ENCODE measurements at places on chromosomes 12 and 14.

- peak; percentile 82 for DNase-seq
Measured at GRCh38 chr14:20684662-20685456, 499 bp downstream of the RNASE4 start.

- DNase-seq, result no peak
Measured at GRCh38 chr14:45897439-45897838, 644.4 kb upstream of the MIS18BP1 start.

- DNase-seq, result no peak
Measured at GRCh38 chr14:28782301-28782700, 15.7 kb downstream of the FOXG1 start.

DNA sequence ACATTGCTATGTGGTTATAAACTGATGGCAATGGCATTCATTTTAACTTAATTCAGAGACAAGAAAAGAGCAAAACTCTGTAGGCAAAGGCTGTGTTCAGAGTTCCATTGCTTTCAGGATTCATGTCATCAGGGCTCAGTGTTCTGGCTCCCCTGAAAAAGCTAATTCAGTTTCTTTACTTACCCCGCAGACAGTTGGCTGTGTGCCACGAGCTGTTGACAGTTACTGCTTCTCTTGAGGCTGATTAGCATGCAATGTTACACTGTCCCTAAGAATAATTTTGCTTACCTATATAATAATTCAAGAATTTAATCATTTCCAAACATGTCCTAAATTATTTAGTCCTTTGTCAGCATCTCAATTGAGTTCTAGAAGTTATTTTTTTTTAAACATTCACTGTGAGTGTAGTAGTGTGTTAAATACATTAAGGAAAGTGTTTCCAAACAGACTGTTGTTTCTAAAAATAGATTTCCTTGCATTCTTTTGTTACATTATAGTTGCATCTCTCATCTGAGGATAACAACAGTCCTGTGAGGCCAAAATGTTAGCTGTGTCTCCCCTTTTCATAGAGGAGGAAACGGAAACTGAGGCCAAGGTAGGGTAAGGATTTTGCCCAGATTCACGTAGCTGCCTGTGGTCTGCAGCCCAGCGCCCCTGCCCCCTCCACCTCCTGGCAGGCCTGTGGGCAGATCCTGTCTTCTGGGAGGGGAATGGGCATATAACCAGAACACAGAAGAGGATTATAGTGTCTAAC lies 98.6 kb downstream of the PELI2 start:
- DNase-seq, result no peak

DNA sequence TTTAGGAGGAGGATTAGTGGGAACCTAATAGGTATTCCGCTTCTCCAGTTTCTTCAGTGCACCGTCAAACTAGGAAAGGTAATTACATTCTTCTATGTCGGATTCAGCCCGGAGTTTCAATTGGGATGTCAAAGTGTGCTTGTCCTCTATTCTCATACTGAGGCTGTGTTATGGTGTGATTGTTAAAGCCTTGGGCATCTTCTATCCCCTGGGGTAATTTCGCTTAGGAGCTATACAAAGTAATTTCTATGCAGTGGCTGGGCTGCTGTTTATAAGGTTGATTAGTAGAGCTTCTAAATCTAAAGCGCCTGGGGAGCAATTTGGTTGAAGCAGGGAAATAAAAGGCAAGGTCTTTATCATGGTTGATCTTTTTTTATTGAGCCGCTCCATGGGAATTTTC lies 399.6 kb downstream of the ZFP36L1 start:
- no peak for DNase-seq

Data from mesendoderm (in vitro differentiated cells).